ENCODE measurements at places on chromosomes 6 and 20. TPM values are rescaled to one million over a fixed set of nuclear protein-coding genes. Genes with fewer than 3 reads are reported as not detected.

PAK5 gene
- not detected for total RNA-seq

SYNGAP1 gene
- 6.4 TPM for total RNA-seq

UNC5CL gene
- under 0.01 TPM for total RNA-seq

BPIFB2 gene
- total RNA-seq = not detected

DEF6 gene
- total RNA-seq = 1.3 TPM

MYLIP gene
- 21.9 TPM for total RNA-seq

FAXC gene
- 0.32 TPM for total RNA-seq

PNLDC1 gene
- 0.32 TPM for total RNA-seq

MAD2L1BP gene
- total RNA-seq = 20.7 TPM

C20orf141 gene
- 0.32 TPM for total RNA-seq

GSTA2 gene
- total RNA-seq = not detected

KIAA0408 gene
- 1.3 TPM for total RNA-seq

MICAL1 gene
- total RNA-seq = 55.3 TPM

EPPIN gene
- total RNA-seq = not detected

C6orf15 gene
- not detected for total RNA-seq

TNFRSF21 gene
- 39.3 TPM for total RNA-seq

NUS1 gene
- total RNA-seq = 26.8 TPM

ZNF311 gene
- total RNA-seq = 0.97 TPM

RUNX2 gene
- total RNA-seq = 9.7 TPM

SOX12 gene
- total RNA-seq = 6.8 TPM

COL9A3 gene
- under 0.01 TPM for total RNA-seq

CRISP2 gene
- total RNA-seq = not detected

DPPA5 gene
- total RNA-seq = not detected

Measured in fibroblast of villous mesenchyme (primary cell).